ENCODE measurements at places on chromosomes 4 and X. TPM values are rescaled to one million over a fixed set of nuclear protein-coding genes. Genes with fewer than 3 reads are reported as not detected.
A peak's percentile ranks its signal among the peaks of the same experiment; 100 is the strongest.

DNA sequence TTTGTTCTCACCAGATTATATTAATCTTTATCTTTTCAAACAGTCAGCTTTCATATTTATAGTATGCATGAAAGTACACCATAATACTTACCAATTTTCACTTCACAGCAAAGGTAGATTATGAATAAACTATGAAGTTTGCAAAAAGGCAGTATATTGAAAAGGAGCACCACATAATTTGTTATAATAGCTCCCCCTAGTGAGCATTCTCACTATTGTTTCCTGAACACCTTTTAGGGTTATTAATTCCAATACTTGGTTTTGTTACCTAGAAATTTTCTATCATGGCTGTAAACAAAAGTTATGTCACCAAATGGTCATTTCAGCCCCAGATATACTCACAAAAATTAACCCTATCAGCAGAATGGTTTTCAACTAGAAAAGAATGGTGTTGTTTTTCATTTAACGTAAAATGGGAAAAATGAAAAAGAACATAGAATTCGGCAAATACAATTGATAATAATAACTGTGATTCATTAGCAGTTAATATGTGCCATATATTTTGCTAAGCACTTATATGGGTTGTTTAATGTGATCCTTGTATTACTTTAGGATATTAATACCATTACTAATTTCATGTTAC is 30.2 kb upstream of the NKX6-1 start:
- no peak overlapping the region for H3K27ac ChIP-seq
- H3K27me3 ChIP-seq: no peaks in the 10 kb centered on the region
- no peaks in the 10 kb centered on the region for H3K36me3 ChIP-seq
- no peaks in the 10 kb centered on the region for H3K4me1 ChIP-seq

Gene FAM53A
- total RNA-seq: 2.0 TPM

- no peak overlapping the region for H3K27ac ChIP-seq
- no peaks in the 10 kb centered on the region for H3K27me3 ChIP-seq
- no peak for DNase-seq
Observed at GRCh38 chr4:155639704-155640523, 26.7 kb upstream of the GUCY1A1 start.

Gene NUDT11
- total RNA-seq: 13.8 TPM

DNA sequence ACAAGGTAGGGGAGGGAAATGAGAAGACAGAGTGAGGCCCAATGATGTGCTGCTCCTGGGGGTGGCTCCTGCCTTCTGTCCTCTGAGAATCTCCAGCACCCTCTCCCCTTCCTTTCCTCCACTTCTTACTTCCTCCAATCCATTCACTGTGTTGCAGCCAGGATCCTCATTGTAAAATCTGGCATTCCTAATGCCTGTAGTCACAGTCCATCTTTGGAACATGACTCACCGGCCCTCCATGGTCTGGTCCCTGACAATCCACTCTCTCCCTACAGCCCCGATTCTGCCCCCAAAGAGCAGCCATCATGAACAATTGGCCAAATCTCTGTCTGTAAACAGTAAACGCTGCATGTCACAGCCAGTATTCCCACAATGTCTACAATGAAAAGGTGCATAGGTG is 72.9 kb downstream of the CLNK start:
- H3K27me3 ChIP-seq: no peaks in the 10 kb centered on the region
- H3K4me1 ChIP-seq: peaks cover 10% of the 10 kb centered on the region
- H3K4me3 ChIP-seq: no peak overlapping the region

DNA sequence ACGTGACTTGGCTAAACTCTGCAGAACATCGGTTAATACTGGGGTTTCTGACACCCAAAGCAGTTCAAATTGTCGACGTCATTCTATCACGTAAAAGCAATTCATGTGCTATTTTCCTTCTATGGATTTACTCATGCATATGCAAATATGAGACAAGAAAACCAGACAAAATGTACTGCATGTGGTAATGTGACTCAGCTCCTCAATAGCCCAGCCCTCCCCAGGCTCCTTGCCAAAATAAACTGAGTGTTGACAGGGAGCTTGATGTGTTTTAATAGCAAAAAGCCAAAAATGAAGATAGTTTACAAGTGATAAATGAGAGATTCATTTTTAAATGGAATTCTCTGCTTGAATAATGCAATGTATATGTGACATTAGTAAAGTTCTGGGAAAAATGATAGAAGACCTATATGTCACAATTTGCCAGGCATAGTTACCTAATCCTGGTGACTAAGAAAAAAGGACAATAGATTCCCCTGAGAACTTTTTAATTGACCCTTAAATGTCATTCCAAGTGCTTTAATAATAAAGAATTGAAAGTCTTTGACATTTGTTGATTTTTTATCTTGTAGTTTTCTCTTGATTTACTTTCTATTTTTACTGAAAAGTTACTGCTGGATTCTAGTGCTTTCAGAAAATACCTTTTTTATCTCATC is 1700.6 kb upstream of the TENM3 start:
- no peaks in the 10 kb centered on the region for H3K27me3 ChIP-seq
- DNase-seq: peak; percentile 75
- H3K27ac ChIP-seq: no peak overlapping the region
- no peaks in the 10 kb centered on the region for H3K36me3 ChIP-seq

Gene ETDB
- not detected for total RNA-seq

- H3K36me3 ChIP-seq: no peaks in the 10 kb centered on the region
- no peaks in the 10 kb centered on the region for H3K27me3 ChIP-seq
Observed at GRCh38 chr4:46937493-46937892, 28.4 kb upstream of the COX7B2 start.

Gene USO1
- total RNA-seq: 121 TPM

GRCh38 chr4:113950207-113950606 is 29.2 kb downstream of the ARSJ start:
- H3K27ac ChIP-seq: no peak overlapping the region
- DNase-seq: no peak
- peaks cover 8% of the 10 kb centered on the region for H3K36me3 ChIP-seq
- peaks cover 10% of the 10 kb centered on the region for H3K4me1 ChIP-seq
- H3K4me3 ChIP-seq: no peak overlapping the region

Gene PRPS2
- total RNA-seq: 48.0 TPM

- no peak overlapping the region for H3K4me3 ChIP-seq
- no peak overlapping the region for H3K27ac ChIP-seq
- H3K36me3 ChIP-seq: no peaks in the 10 kb centered on the region
- no peak for DNase-seq
- no peaks in the 10 kb centered on the region for H3K27me3 ChIP-seq
Observed at GRCh38 chr4:108852691-108853090, 89.8 kb upstream of the ETNPPL start.

DNA sequence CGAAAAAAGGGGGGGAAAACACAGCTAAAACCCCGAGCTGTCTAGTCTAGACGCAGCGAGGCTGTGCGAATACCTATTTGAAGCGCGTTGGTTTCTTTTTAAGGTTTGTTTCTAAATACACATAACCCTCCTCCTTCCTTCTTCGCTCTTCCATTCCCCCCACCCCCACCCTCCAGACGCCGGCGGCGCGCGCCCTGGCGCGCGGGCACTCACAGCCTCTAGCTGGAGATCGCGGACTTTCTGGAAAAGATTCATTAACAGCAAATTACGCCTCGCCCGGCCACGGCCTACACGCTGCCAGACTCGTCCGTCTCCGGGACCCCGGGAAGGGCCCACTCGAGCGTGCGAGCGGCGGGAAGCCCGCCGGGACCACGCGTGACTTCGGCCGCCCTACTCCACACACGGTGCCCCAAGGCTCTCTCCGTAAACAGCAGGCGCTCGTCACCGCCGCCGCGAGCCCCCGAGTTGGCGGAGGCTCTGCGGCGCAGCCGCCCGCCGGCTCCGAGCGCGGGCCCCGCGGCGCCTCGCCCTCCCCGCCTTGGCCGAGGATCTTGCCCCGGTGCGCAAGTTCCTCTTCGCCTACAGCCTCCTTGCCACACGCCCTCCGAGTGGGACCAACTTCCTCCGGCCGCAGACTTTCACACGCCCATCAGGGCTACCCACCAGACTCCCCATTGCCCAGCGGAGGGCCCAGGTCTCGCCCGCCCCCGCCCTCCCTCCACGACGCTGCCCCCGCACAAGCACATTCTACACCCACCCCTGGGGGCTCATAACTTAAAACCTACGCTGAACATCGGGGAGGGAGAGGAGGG is 2.0 kb downstream of the BCOR start:
- no peaks in the 10 kb centered on the region for H3K27me3 ChIP-seq
- peaks cover 3% of the 10 kb centered on the region for H3K4me1 ChIP-seq
- no peaks in the 10 kb centered on the region for H3K36me3 ChIP-seq
- peak overlapping the region; percentile 86 for H3K4me3 ChIP-seq
- DNase-seq: no peak

DNA sequence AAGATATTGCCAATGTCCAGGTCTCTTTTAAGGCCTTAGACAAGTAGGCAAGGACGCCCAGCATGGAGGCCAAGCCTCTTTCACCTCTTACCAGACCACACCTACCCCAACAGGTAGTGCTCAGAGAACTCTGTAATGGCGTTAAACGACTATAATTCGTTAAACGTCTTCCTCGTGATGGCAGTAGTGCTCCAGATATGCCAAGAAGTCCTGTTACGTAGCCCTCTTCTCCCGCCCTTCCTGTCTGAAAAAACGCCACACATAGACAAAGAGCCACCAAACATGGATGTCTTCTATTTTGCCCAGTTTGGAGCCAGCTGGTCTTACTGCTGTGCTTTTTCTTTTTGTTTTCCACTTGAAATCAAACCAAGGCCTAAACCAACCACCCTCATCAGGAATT is 190.7 kb downstream of the OR13H1 start:
- no peaks in the 10 kb centered on the region for H3K4me1 ChIP-seq
- H3K27ac ChIP-seq: no peak overlapping the region
- H3K27me3 ChIP-seq: no peaks in the 10 kb centered on the region
- no peaks in the 10 kb centered on the region for H3K36me3 ChIP-seq
- DNase-seq: peak; percentile 81

DNA sequence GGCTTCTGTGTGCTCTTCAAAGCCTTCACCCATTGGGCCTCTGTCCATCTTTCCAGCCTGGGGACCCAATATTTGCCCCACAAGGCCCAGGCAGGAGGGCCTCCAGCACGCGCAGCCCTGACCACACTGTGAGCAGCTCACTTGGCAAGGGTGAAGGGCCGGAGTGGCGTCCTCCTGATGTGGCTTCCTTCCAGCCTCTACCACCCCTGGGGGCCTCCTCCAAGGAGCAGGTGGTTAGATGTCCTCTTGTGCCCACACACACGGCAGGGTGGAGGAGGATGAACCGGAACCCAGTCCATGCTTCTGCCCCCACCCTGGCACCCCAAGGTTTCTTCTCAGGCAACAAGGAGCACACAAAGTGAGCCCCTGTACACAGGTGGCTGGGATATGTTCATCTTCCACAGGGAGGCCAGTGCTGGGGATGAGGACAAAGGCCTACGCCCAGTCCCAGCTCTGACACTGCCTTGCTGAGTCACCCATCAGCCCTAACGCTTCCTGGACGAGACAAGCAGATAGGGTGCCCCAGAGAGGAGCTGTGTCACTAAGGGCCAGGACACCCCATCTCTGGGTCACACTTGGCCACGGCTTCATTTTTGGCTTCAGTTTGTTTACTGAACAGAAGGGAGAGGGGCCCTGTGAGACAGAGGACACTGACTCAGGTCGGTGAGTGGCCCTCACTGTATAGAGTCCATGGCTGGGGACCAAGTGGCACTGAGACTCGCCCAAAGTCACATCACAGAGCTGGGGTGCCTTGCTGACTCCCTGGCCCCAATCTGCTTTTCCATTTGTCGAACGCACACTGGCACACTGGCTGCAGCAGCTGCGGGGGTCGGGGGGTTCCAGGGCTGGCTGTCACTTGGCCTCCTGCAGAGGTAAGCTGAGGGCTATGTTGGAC is 1.9 kb downstream of the UBL4A start:
- H3K27me3 ChIP-seq: no peaks in the 10 kb centered on the region
- no peak overlapping the region for H3K4me3 ChIP-seq
- no peak for DNase-seq
- peaks cover 4% of the 10 kb centered on the region for H3K4me1 ChIP-seq
- H3K27ac ChIP-seq: no peak overlapping the region
- H3K36me3 ChIP-seq: peaks cover 16% of the 10 kb centered on the region

DNA sequence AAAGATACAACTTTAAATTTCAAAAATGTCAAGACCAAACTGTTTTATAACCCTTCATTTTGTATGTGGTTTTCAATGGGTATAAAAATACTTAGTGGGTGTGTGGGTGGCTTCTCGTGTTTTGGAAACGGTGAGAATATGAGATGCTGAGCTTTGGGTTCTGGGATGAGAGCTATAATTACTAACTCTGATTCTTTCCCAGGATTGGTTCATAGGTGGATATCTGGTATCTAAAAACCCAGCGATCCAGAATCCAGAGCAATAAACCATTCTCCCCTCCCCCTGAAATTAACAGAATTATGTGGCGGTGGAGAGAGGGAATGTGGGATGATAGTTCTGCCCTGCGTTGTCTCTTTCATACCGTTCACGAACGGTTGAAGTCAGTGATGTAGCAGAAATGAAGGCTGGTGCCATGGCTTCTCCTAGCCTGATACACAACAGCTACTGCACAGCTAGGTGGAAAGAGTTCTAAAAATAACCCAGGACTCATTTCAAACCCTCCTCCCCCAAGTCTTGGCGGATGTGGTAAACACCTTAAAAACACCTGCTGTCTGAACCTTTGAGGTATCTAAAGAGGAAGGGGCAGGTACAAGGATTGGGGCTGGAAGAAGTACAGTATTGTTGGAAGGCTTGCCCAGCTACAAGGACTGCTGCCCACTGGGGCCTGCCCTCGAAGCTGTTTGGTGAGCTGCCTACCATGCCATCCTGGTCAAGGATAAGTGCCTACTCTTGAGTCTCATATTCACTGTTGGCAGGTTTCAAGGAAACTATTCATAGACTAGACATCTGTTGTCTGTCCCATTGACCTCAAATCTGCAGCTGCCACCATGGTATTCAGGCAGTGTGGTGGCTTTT is 44.5 kb downstream of the SEPTIN11 start:
- no peak for DNase-seq
- H3K4me3 ChIP-seq: no peak overlapping the region
- H3K27me3 ChIP-seq: no peaks in the 10 kb centered on the region
- H3K36me3 ChIP-seq: peaks cover 33% of the 10 kb centered on the region
- H3K27ac ChIP-seq: peak overlapping the region; percentile 14

GRCh38 chr4:26223155-26223554 is 97.7 kb upstream of the RBPJ start:
- DNase-seq: peak; percentile 81
- peaks cover 9% of the 10 kb centered on the region for H3K4me1 ChIP-seq
- no peaks in the 10 kb centered on the region for H3K27me3 ChIP-seq
- H3K4me3 ChIP-seq: no peak overlapping the region

GRCh38 chr4:132651196-132651595 is 497.9 kb upstream of the PCDH10 start:
- no peaks in the 10 kb centered on the region for H3K27me3 ChIP-seq
- H3K4me3 ChIP-seq: no peak overlapping the region
- no peak overlapping the region for H3K27ac ChIP-seq
- no peaks in the 10 kb centered on the region for H3K4me1 ChIP-seq

DNA sequence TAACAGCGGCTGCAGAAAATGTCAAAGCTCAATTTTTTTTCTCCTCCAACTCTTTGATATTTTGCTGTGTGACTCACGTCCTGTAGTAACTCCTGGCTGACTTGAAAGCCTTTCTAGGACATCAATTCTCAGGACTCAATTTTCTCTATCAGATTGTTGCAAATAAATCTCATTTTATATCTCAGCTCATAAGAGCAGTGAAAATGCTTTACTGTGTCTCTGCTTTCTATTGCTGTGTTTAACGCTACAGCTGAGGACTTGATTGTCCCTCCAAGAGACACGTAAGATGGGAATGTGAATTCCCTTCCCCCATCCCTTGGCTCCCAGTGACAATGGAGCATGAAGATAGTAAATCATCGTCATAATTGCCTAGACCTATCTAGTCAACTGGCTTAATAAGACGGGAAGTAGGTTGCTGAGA is 20.5 kb upstream of the CBR4 start:
- peaks cover 3% of the 10 kb centered on the region for H3K4me1 ChIP-seq
- peak; percentile 47 for DNase-seq

- H3K4me1 ChIP-seq: no peaks in the 10 kb centered on the region
- no peak overlapping the region for H3K4me3 ChIP-seq
- H3K27me3 ChIP-seq: peaks cover 2% of the 10 kb centered on the region
Observed at GRCh38 chrX:83510510-83511062, 2.5 kb downstream of the POU3F4 start.

All from IMR-90 (cell line).